ENCODE measurements at places on chromosomes 4 and X. TPM values are rescaled to one million over a fixed set of nuclear protein-coding genes. Genes with fewer than 3 reads are reported as not detected.

Gene EPHA5
- not detected for total RNA-seq

Gene OTC
- 0.15 TPM for total RNA-seq

Gene SPANXN4
- not detected for total RNA-seq

Gene PF4V1
- total RNA-seq: not detected

Gene CYBB
- total RNA-seq: 3.0 TPM

GRCh38 chrX:131262738-131263679, 26.1 kb downstream of the IGSF1 start:
- DNase-seq: no peak

GRCh38 chr4:109078724-109079123, 223.7 kb downstream of the COL25A1 start:
- no peak for DNase-seq

GRCh38 chr4:141391771-141392170, 171.1 kb downstream of the ZNF330 start:
- DNase-seq: no peak

- DNase-seq: no peak
Measured at GRCh38 chr4:17309567-17310268, 202.2 kb downstream of the QDPR start.

DNA sequence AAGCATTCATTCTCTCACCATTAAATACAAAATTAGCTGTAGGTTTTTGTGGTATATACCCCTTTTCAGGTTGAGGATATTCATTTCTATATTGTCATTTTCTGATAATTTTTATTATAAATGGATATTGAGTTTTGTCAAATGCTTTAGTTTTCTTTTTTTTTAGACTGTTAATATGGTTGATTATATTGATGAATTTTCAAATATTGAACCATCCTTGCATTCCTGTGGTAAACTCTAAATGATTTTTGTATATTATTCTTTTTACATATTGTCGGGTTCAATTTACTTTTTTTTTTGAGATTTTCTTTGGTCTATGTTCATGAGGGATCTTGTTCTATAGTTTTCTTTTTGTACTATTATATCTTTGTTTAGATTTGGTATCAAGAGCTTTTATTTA, 165.1 kb downstream of the GPAT3 start:
- no peak for DNase-seq

DNA sequence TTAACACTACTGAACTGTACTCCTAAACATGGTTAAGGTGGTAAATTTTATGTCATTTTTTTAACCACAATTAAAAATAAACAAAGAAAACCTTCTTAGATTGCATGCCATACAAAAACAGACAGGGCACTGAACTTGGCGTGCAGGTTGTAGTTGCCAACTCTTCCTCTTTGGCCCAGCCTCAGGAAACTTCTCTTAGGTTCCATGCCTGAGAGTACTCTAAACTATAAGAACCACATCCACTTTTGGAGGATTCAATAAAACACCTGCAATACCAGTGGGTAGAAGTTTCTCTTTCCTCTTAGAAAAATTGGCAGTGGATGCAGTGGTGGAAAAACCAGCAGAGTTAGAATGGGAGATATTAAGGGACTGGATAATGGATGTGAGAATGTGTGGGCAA, 103.4 kb downstream of the LUZP4 start:
- DNase-seq: no peak

DNA sequence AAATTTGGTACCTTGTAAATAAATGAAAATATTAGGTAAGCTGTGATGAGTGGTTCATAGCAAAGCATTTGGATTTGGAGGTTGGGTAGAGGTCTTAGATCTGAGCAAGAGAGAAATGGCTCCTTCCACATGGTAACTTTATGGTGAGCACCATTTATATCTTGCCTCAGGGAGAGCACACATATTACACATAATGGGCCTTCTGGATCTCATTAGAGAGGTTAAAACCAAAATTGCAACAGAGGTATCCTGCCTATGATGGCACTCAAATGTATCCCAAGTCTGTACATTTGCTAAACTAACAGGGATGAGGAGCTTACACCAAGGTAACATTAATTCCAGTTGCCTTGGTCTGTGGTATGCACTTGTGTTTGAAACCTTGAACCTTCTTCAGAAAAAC, 87.1 kb upstream of the PUDP start:
- DNase-seq: no peak

DNA sequence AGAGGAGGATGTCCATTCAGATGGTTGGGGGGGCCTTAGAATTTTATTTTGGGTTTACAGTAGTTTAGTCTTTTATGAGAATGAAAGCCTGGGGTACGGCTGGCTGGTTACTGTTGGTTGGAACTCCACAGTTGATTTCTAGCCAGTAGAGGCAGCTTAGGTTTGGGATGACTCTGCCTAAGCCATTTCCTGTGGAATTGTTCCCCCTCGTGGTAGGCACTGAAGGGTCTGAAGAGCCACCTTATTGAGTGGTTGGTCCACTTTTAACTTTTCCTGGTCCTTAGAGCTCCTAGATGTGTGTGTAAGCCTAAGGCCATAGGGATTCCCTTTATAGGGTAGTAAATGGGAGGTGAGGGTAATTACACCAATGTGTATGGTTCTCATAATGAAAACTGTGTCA, 19.7 kb downstream of the SPIN3 start:
- no peak for DNase-seq

GRCh38 chr4:157888281-157888680, 284.5 kb downstream of the GASK1B start:
- DNase-seq: no peak

GRCh38 chrX:10633722-10634121, 13.3 kb upstream of the MID1 start:
- no peak for DNase-seq
